ENCODE measurements at places on chromosomes 12 and 14.
A peak's percentile ranks its signal among the peaks of the same experiment; 100 is the strongest.

DNA sequence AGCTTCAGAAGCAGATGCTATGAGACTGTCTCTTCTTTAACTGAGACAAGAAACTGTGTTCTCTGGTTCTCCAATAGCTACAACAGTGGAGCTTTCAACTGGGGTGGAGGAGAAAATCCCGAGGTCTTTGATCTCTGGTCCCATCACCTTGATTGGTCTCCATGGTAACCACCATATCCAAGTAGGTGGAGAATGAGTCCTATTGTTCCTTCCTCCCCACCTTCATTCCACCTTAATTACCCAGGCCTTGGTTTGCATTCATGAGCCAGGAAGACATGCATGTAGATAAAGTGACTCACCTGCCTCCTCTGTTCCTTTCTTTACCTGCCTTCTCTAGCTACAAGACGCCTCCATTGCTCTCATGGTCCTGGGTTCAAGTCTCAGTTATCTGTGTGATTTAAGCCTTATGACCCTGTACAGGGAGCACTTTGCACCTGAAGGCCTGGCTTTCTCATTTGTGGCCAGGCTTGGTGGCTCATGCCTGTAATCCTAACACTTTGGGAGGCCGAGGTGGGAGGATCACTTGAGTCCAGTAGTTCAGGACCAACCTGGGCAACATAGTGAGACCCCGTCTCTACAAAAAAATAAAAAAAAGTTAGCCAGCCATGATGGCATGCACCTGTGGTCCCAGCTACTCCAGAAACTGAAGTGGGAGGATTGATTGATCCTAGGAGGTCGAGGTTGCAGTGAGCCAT is 157.7 kb upstream of the TBX3 start:
- DNase-seq, result no peak

GRCh38 chr12:12182703-12183365 is 84.0 kb downstream of the LRP6 start:
- DNase-seq, result no peak

DNA sequence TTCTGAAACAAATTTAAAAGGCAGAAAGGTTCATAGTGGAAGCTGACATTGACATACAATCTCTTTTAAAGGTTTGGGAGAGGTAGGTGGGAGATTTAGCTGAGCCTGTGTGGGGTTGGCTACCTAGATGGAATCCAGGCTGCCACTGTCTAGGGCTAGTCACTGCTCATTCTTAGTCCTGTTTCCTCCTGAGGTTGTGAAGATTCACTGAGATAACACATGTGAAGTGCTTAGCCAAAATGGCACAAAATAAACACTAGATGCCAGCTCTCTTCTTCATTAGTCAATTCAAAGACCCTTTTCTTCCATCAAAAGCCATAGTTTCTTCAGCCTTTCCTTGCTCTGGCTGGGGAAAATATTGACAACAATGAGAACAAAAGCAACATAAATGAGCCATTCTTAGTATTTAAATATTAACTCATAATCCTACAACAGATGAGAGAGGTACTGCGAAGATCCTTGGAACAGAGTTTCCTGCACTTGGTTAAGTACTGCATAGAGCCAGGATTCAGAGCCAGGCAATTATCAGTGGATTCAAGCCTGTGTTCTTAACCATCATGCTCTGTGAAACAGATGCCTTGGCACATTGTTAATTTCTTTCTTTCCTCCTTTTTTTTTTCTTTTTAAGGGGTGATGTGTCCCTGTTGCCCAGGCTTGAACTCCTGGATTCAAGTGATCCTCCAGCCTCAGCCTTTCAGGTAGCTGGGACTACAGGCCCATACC is 3.5 kb downstream of the MYF6 start:
- no peak for DNase-seq

DNA sequence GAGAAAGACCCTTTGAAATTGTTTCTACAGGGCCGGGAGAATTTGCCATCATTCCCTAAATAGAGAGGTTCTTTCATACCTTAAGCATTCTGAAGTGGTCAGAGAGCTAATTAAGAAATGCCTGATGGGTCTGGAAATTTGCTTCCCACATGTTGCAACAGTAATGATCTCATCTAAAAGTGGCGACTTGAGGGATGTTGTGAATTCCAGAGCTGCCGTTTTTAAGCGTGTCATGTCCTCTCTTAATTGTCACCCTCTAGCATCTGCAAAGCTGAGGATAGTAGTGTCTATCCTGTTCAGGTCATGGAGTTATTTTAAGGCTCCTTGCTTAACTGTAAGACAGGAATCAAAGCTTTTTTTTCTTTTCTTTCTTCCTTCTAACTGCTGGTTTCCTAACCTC is 60.4 kb downstream of the FOS start:
- DNase-seq, result no peak

DNA sequence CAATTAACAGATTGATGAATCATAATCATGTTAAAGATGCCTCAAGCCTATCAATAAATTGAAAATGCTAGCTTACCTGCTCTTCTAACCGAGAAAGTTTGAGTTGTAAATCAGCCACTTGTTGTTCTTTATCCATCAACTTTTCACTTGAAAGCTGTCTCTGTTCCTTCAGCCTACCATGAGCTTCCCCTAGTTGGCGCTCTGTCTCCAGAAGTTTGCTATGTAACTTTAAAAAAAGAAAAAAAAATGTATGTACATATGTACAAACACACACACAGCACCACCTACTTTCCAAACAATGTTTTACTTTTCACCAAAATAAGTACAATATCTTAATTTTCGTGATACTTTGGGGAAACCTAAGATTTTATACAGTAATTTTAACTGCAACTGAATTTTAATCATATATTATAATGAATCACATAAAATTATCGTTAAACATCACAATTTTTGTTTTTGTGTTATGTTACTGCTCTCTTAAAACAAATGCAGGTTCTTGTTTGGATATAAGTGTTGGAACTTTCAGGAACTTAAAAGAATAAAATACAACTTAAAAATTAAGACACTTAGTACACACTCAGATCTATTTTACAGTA is 101.2 kb downstream of the EEA1 start:
- DNase-seq, result no peak

GRCh38 chr14:102314242-102315011 is 5.1 kb upstream of the ZNF839 start:
- DNase-seq, result peak; percentile 76

DNA sequence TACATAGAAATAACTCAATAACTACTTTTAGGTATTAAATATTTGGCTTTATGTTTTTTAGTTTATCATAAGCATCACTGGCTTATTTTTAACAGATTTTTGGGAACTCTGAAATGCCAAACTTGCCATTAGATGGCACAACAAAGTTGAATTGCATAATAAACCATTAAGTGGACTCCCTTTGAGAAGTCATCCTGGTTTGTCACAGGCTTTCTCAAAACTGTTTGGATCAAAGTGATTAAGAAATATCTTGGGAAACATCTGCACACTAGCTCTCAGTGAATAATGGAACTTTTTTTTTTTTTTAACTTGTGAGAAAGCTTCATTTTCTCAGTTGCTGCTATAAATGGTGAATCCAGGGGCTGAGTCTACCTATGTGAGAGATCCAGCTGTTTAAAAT is 4.3 kb downstream of the SLC16A7 start:
- no peak for DNase-seq

- DNase-seq, result no peak
These were observed 56.5 kb downstream of the KCNMB4 start for GRCh38 chr12:70422631-70423030.
